GM18507 (cell line): ENCODE measurements at places on chromosomes 1 and 21.

- DNase-seq: no peak
These were observed 134.7 kb downstream of the KAZN start for GRCh38 chr1:14733048-14733778.

GRCh38 chr1:244920911-244921761 lies 56.8 kb upstream of the HNRNPU start:
- no peak for DNase-seq

- DNase-seq: no peak
These were observed 41.8 kb downstream of the MAP3K7CL start for GRCh38 chr21:29172282-29172681.

GRCh38 chr1:178501705-178502329 lies 5.1 kb upstream of the CLEC20A start:
- DNase-seq: peak; percentile 63

DNA sequence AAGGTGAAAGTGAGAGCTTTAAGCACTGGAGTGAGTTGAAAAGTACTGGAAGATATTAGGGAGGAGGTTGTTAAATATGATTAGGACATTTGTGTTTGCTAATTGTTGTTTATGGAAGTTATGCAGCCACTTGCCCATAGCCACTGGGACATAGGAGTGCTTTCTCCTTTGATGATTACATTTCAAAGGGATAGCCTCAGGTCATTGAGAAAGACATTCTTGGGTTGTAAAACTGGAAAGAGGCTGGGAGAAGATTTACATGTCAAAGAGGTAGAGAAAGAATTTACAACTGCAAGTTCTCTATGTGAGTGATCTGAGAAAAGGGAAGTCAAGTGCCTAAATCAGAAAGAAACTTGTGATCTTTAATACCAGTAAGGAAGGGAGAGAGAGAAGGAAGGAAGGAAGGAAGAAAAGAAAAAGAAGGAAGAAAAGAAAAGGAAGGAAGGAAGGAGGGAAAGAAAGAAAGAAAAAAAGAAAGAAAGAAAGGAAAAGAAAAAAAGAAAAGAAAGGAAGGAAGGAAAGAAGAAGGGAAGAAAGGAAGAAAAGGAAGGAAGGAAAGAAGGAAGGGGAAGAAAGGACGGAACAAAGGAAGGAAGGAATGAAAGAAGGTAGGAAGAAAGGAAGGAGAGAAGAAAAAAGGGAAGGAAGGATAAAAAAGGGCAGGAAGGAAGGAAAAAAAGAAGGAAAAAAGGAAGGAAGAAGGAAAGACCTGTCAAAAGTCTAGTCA lies 284.6 kb upstream of the DPYD start:
- no peak for DNase-seq

DNA sequence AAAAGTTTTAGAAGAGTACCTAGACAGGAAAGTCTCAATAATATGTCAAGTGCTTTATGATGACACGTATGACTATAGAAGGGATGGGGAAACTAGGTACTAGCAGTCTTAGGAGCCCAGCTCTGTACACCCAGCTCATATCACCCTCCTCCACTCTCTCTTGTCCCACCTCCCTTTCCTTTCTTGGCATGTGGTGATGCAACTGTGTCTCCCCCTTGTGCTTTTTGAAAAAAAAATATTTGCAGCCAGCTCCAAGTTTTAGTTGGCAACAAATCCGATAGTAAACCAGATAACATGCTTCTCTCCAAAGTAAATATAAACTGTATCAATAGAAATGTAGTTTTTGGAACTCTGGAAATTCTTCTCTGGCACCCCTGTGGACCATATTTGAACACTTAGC lies 280.7 kb downstream of the PDE4B start:
- DNase-seq: no peak

DNA sequence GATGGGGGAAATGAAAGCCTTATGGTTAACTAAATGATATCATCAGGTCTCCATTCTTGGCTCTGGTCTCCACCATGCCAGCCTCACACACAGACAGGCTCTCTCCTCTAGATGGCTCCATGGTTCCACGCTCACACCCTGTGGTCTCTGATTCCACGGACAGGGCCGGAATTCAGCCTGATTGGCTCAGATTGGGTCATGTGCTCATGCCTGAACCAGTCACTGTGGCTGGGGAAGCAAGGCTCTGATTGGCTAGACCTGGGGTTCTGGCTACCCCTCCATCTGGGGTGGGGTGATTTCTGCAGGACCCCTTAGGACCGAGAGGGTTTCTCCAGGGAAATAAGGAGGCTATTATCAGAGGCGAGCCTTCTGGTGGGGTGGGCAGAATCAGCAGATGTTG lies 277.0 kb downstream of the PTPRU start:
- no peak for DNase-seq

GRCh38 chr1:10059342-10059718 lies 26.6 kb downstream of the UBE4B start:
- no peak for DNase-seq

GRCh38 chr1:232327269-232327668 lies 302.7 kb downstream of the SIPA1L2 start:
- no peak for DNase-seq

- peak; percentile 71 for DNase-seq
These were observed 1.8 kb downstream of the RHOC start for GRCh38 chr1:112704934-112705627.

GRCh38 chr1:165047994-165048393 lies 308.5 kb downstream of the LMX1A start:
- no peak for DNase-seq

GRCh38 chr21:20999659-21000058 lies 1.4 kb downstream of the NCAM2 start:
- no peak for DNase-seq
